Memory B cell (primary cell): ENCODE measurements at places on chromosomes 3 and 15.

DNA sequence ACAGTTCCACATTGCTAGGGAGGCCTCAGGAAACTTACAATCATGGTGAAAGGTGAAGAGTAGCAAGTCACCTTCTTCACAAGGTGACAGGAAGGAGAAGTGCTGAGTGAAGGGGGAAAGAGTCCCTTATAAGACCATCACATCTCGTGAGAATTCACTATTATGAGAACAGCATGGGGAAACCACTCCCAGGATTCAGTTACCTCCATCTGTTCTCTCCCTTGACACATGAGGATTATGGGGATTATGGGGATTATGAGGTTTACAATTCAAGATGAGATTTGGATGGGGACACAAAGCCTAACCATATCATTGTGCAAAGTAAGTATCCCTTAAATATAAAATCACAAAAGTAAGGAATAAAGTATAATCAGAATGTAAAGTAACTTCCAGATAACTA lies 375.9 kb upstream of the NAALADL2 start:
- H3K27me3 ChIP-seq = no peaks in the 10 kb centered on the region
- H3K27ac ChIP-seq = no peak overlapping the region
- H3K36me3 ChIP-seq = no peaks in the 10 kb centered on the region
- H3K4me1 ChIP-seq = no peaks in the 10 kb centered on the region
- DNase-seq = no peak

- H3K27me3 ChIP-seq = peaks cover 18% of the 10 kb centered on the region
- no peaks in the 10 kb centered on the region for H3K4me1 ChIP-seq
- H3K36me3 ChIP-seq = peaks cover 3% of the 10 kb centered on the region
- no peak for DNase-seq
- H3K27ac ChIP-seq = no peak overlapping the region
Measured at GRCh38 chr3:184635126-184635525, 73.5 kb downstream of the EPHB3 start.

DNA sequence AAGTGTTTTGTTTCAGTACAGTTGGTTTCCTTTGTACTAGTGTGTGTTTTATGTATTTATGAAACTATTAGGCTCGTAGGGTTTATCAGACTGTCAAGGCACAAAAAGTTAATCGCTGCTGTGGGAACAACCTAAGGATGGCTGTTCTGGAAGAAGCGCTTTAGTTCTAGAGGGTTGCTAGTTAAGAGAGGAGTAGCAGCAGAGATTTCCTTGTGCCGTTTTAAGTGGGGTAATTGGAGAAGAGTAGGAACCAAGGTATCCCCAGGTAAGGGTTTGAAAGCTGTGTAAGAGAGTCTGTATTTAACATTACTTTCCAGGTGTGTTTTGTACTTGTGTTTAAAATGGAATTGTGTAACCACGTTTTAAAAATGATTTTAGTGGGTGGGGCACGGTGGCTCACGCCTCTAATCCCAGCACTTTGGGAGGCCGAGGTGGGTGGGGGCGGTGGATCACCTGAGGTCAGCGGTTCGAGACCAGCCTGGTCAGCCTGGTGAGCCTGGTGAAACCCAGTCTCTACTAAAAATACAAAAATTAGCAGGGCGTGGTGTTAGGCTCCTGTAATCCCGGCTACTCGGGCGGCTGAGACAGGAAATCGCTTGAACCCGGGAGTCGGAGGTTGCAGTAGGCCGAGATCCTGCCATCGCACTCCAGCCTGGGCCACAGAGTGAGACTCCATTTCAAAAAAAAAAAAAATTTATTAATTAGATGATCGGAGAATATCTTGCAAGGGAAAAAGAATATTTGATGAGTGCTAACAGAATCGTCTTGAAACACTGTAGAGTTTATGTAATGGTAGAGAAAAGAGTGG lies 2.6 kb downstream of the MORF4L1 start:
- no peak for DNase-seq
- peak overlapping the region; percentile 100 for H3K27ac ChIP-seq
- H3K4me3 ChIP-seq = peak overlapping the region; percentile 96
- H3K36me3 ChIP-seq = peaks cover 4% of the 10 kb centered on the region

DNA sequence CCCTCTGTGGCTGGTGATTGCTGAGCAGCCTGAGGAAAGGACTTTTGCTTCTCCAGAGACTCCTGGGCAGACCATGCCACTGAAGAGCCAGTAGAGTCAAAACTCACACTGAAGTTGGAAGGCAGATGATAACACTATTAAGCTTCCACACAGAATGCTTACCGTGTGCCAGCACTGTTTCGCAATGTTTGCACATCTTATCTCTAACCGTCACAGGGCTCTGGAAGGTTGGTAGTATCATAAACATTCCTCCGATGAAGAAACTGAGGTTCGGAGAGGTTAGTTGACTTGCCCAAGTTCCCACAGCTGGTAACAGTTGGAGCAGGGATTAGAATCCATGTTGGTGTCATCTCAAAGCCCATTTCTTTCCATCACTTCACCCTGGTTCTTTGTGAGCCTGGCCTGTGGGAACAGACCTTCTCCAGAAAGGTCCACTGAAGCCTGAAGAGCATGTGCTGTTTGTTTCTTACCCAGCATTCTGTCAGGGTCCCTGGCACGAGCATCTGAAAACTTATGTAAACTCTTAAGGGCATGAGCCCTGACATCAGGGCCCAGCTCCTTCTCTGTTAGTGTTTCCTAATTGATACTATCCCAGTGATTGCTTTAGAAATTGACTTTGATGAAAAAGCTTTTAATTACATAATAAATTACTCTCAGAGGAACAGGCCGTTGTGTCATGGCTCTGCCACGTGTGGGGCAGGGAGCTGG lies 77.0 kb upstream of the PRR23C start:
- H3K4me3 ChIP-seq = no peak overlapping the region
- peaks cover 3% of the 10 kb centered on the region for H3K27me3 ChIP-seq
- no peaks in the 10 kb centered on the region for H3K4me1 ChIP-seq
- no peak overlapping the region for H3K27ac ChIP-seq
- DNase-seq = no peak

GRCh38 chr3:136994772-136995516 lies 37.2 kb downstream of the IL20RB start:
- no peak overlapping the region for H3K27ac ChIP-seq
- H3K36me3 ChIP-seq = no peaks in the 10 kb centered on the region
- no peaks in the 10 kb centered on the region for H3K27me3 ChIP-seq
- no peaks in the 10 kb centered on the region for H3K4me1 ChIP-seq
- no peak for DNase-seq

- no peak overlapping the region for H3K4me3 ChIP-seq
- H3K27me3 ChIP-seq = no peaks in the 10 kb centered on the region
- H3K36me3 ChIP-seq = no peaks in the 10 kb centered on the region
- H3K27ac ChIP-seq = no peak overlapping the region
Measured at GRCh38 chr3:73432023-73432705, 192.6 kb downstream of the PDZRN3 start.

- no peaks in the 10 kb centered on the region for H3K27me3 ChIP-seq
- peaks cover 18% of the 10 kb centered on the region for H3K4me1 ChIP-seq
- H3K36me3 ChIP-seq = peaks cover 17% of the 10 kb centered on the region
- peak; percentile 90 for DNase-seq
Measured at GRCh38 chr3:9890249-9891071, at the start of gene JAGN1. JAGN1 (plus strand) TSS chr3:9890610; CDS start chr3:9890723, 113 bp downstream.

GRCh38 chr3:65635657-65636056 lies 403.1 kb downstream of the MAGI1 start:
- H3K36me3 ChIP-seq = no peaks in the 10 kb centered on the region
- H3K27ac ChIP-seq = no peak overlapping the region
- no peaks in the 10 kb centered on the region for H3K27me3 ChIP-seq
- DNase-seq = no peak
- H3K4me1 ChIP-seq = no peaks in the 10 kb centered on the region

DNA sequence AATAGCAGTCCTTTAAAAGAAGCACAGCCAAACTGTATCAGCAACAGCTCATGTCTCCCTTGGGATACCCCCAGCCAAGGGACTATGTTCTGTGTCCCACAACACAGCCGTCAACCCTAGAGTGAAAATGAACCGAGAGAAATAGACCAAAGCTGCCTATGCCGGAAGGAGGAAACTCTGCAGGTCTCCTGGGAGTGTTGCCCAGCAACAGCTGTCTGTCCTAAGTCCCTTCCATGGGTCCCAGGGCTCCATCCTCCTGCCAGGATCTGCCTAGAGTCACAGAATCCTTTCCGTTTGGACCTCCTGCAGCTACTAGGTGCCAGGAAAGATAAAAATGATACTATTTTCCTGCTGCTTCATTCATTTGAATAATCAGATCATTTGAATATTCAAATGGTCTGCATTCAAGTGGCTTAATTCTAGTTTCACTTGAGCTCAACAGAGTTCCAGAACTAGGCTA lies 53.1 kb downstream of the TRANK1 start:
- H3K27me3 ChIP-seq = no peaks in the 10 kb centered on the region
- peaks cover 36% of the 10 kb centered on the region for H3K36me3 ChIP-seq
- DNase-seq = peak; percentile 62
- peak overlapping the region; percentile 94 for H3K27ac ChIP-seq
- H3K4me1 ChIP-seq = peaks cover 48% of the 10 kb centered on the region
- peak overlapping the region; percentile 80 for H3K4me3 ChIP-seq

DNA sequence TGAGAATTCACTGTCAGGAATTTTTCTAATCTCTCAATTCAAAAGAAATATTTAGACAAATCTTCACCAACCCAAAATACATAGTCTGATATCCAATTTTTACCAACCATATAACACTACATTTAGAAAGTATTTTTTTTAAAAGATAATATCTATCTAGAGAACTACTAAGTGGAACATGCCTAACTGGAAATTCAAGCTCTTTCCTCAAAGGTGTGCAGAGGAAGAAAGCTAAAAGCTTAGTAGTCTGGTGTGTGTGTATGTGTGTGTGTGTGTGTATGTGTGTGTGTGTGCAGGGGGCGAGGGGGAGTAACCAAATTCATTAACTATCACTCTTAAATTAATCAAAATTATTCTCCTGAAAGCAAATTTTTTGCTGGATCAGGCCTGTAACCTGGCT lies 797.3 kb downstream of the NAALADL2 start:
- H3K36me3 ChIP-seq = no peaks in the 10 kb centered on the region
- H3K27ac ChIP-seq = no peak overlapping the region
- H3K4me1 ChIP-seq = no peaks in the 10 kb centered on the region
- H3K4me3 ChIP-seq = no peak overlapping the region
- no peaks in the 10 kb centered on the region for H3K27me3 ChIP-seq

DNA sequence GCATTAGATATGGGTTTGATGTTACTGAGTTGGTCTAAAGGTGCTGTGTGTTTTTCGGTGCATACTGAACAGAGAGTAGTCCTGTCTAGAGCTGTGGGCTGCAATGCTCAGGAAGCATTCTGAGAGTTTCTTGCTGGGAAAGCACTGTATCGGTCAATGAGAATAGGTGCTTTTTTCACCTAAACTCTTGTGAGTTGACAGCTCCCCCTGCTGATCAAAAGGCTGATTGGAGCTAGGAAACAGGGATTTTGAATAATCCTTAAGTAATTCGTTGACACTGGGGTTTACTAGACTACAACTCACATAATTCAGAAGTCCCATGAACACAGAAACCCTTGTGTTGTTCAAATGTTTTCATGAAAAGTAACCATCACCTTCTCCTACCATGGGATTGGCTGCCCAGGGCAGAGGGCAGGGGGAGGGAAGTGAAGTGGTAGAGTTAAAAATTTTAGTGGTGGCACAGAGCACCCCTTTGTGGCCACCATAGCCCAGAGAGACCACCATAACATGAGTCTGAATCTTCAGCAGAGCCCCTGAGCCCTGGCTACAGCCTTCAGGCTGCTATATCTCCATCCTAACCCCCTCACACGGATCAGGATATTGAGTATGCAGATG lies 13.0 kb upstream of the MANF start:
- no peak for DNase-seq
- H3K4me3 ChIP-seq = no peak overlapping the region
- H3K27ac ChIP-seq = no peak overlapping the region
- H3K27me3 ChIP-seq = peaks cover 30% of the 10 kb centered on the region

- no peaks in the 10 kb centered on the region for H3K27me3 ChIP-seq
- H3K4me1 ChIP-seq = no peaks in the 10 kb centered on the region
- no peak for DNase-seq
- H3K27ac ChIP-seq = no peak overlapping the region
- H3K36me3 ChIP-seq = no peaks in the 10 kb centered on the region
- H3K4me3 ChIP-seq = no peak overlapping the region
Measured at GRCh38 chr3:62859203-62859791, 15.9 kb downstream of the CADPS start.

GRCh38 chr15:58690703-58691102 lies 58.8 kb downstream of the ADAM10 start:
- H3K4me1 ChIP-seq = peaks cover 28% of the 10 kb centered on the region
- no peak overlapping the region for H3K27ac ChIP-seq
- peaks cover 4% of the 10 kb centered on the region for H3K36me3 ChIP-seq
- no peaks in the 10 kb centered on the region for H3K27me3 ChIP-seq
- H3K4me3 ChIP-seq = no peak overlapping the region
- DNase-seq = peak; percentile 30

DNA sequence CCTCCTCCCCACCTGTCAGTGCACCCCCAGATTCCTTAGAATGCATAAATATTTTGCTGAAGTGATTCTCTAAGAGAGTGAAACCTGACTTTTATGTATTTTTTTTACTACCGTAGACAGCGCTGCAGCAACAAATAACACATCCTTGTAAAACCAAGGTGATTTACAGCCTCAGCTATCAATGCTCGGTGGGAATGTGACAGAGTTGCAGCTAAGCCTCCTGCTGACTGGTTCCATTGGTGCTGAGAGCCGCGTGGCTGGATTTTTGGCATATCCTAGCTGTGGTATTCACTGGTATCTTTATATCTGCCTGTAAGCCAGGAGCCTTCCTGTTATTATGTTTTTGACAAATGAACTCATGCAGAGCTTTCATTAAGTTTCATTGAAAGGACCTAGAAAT lies 11.0 kb downstream of the FGD5 start:
- H3K4me1 ChIP-seq = no peaks in the 10 kb centered on the region
- no peaks in the 10 kb centered on the region for H3K36me3 ChIP-seq
- H3K27me3 ChIP-seq = peaks cover 26% of the 10 kb centered on the region
- H3K4me3 ChIP-seq = no peak overlapping the region
- no peak for DNase-seq

DNA sequence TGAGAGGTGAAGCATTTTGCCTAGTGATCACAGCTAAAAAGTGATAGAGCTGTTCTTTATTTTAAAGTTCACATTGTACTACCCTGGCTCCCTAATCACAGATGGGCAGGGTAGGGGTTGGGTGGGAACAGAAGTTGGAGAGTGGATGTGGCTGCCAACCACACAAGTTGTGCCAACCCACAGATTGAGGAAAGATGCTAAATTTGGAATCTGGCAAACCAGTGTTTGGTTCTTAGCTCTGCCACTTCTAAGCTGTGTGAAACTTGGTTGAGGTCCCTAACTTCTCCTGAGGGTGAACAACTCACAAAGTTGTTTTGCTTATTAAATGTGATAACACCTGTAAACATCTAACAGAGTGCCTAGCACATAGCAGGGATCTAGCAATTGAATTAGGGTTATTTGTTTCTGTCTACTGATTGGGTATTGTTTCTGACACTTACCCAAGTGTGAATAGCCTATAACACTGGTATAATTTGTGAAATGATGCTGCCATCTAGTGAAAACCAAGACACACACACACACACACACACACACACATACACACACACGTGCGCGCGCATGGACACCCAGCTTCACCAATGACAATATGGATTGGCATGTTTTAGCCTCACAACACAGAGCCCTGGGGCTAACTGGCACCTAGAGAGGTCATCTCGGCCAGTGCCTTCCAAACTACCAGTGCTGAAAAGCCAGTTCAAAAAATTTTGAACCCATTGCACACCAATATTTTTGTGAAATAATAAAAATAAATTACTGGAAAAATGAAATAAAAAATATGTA lies 25.3 kb downstream of the ADGRG7 start:
- peaks cover 9% of the 10 kb centered on the region for H3K27me3 ChIP-seq
- peaks cover 2% of the 10 kb centered on the region for H3K4me1 ChIP-seq
- no peaks in the 10 kb centered on the region for H3K36me3 ChIP-seq
- peak; percentile 12 for DNase-seq

- DNase-seq = no peak
- H3K27me3 ChIP-seq = no peaks in the 10 kb centered on the region
- H3K4me1 ChIP-seq = no peaks in the 10 kb centered on the region
- H3K36me3 ChIP-seq = no peaks in the 10 kb centered on the region
- no peak overlapping the region for H3K27ac ChIP-seq
Measured at GRCh38 chr3:79521221-79521848, 246.5 kb downstream of the ROBO1 start.
